ENCODE measurements at places on chromosomes 5 and 9. TPM values are rescaled to one million over a fixed set of nuclear protein-coding genes. Genes with fewer than 3 reads are reported as not detected.

The AGGF1 gene
- 22.6 TPM for total RNA-seq

The ANKRD18B gene
- not detected for total RNA-seq

The TMED9 gene
- total RNA-seq: 91.2 TPM

The UHRF2 gene
- total RNA-seq: 118 TPM

The SYNPO gene
- 0.16 TPM for total RNA-seq

The NR2F1-AS1 gene
- total RNA-seq: not detected

The SEC61B gene
- total RNA-seq: 78.9 TPM

The SLC25A2 gene
- total RNA-seq: not detected

The NR5A1 gene
- total RNA-seq: not detected

The PRRX2 gene
- total RNA-seq: not detected

Measured in natural killer cell (primary cell).